ENCODE measurements at places on chromosomes 1 and 21. TPM values are rescaled to one million over a fixed set of nuclear protein-coding genes. Genes with fewer than 3 reads are reported as not detected.

- H3K27me3 ChIP-seq = no peaks in the 10 kb centered on the region
- DNase-seq = no peak
- no peaks in the 10 kb centered on the region for H3K36me3 ChIP-seq
- H3K27ac ChIP-seq = no peak overlapping the region
Observed at GRCh38 chr1:72516264-72516663, 233.9 kb upstream of the NEGR1 start.

DNA sequence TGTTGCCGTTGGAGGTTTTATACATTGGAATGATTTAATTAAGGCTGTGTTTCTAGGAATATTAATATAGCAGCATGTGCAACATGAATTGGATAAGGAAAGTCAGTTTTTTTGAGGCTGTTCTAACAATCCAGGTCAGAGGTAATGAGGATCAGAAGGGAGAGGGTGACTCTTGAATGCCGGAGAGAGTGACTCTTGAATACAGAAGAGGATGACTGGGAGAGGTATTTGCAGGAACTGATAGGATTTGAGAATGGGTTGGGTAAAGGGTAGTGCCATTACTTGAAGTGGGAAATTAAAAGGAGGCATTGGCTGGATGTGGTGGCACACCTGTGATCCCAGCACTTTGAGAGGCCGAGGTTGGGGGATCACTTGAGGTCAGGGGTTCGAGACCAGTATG lies 55.6 kb upstream of the MACF1 start:
- H3K27ac ChIP-seq = no peak overlapping the region
- peaks cover 2% of the 10 kb centered on the region for H3K36me3 ChIP-seq
- peaks cover 46% of the 10 kb centered on the region for H3K4me1 ChIP-seq

- no peak for DNase-seq
- peak overlapping the region; percentile 91 for H3K27ac ChIP-seq
- H3K27me3 ChIP-seq = no peaks in the 10 kb centered on the region
- no peaks in the 10 kb centered on the region for H3K36me3 ChIP-seq
- H3K4me3 ChIP-seq = peak overlapping the region; percentile 62
- H3K4me1 ChIP-seq = peaks cover 52% of the 10 kb centered on the region
Observed at GRCh38 chr1:23168079-23168444, 594 bp downstream of the LUZP1 start.

DNA sequence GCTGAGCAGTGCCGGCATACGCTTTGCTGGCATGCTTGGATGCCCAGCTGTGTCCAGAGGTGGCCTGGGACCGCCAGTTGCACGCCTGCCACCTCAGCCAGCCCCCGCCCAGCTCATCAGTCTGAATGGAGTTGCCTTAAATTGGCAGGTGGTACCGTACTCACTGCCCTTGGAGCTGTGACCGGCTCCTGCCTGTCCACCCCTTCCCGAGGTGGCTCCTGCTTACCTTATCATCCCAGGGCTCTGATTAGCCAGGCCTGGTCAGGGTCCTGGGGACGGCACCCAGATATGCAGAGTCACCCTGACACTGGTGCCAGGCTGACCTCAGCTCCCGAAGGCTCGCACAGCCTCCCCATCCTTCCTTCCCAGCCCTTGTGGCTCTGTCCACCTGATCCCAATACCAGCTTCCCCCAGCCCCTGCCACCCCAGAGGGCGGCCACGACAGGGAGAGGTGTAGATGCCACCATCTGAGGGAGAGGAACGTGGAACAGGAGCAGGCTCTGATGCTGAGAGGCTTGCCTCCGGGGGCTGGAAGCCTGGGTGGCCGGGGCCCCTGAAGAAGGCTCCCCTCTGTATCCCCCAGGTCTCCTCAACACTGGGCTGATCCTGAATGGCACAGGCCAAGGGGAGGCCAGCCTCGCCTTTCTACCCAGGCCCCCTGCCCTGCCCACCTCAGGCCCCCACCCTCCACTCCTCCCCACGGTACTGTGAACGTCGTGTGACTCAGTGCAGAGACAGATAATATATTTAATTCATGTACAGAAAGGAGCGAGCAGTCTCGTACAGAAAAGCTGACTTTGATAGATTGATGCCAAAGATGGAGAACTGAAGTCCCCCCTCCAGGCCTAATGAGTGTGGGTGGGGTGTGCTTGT lies 27.8 kb downstream of the CDK18 start:
- H3K4me3 ChIP-seq = no peak overlapping the region
- DNase-seq = no peak
- H3K36me3 ChIP-seq = peaks cover 21% of the 10 kb centered on the region
- H3K27ac ChIP-seq = no peak overlapping the region

GRCh38 chr1:74057719-74058118 lies 140.3 kb downstream of the LRRIQ3 start:
- no peak overlapping the region for H3K27ac ChIP-seq
- no peak for DNase-seq
- no peaks in the 10 kb centered on the region for H3K27me3 ChIP-seq
- H3K4me3 ChIP-seq = no peak overlapping the region
- H3K36me3 ChIP-seq = no peaks in the 10 kb centered on the region

The VPS13D gene
- polyA plus RNA-seq = 24.3 TPM

The BACE2 gene
- polyA plus RNA-seq = 130 TPM

Data from keratinocyte (primary cell).